CD4-positive, alpha-beta T cell treated with Interleukin-4 for 4 hours (primary cell): ENCODE measurements at places on chromosomes 6 and 20.
A peak's percentile ranks its signal among the peaks of the same experiment; 100 is the strongest.

GRCh38 chr20:8932192-8933165 is 136.4 kb upstream of the PLCB4 start:
- no peak for DNase-seq

DNA sequence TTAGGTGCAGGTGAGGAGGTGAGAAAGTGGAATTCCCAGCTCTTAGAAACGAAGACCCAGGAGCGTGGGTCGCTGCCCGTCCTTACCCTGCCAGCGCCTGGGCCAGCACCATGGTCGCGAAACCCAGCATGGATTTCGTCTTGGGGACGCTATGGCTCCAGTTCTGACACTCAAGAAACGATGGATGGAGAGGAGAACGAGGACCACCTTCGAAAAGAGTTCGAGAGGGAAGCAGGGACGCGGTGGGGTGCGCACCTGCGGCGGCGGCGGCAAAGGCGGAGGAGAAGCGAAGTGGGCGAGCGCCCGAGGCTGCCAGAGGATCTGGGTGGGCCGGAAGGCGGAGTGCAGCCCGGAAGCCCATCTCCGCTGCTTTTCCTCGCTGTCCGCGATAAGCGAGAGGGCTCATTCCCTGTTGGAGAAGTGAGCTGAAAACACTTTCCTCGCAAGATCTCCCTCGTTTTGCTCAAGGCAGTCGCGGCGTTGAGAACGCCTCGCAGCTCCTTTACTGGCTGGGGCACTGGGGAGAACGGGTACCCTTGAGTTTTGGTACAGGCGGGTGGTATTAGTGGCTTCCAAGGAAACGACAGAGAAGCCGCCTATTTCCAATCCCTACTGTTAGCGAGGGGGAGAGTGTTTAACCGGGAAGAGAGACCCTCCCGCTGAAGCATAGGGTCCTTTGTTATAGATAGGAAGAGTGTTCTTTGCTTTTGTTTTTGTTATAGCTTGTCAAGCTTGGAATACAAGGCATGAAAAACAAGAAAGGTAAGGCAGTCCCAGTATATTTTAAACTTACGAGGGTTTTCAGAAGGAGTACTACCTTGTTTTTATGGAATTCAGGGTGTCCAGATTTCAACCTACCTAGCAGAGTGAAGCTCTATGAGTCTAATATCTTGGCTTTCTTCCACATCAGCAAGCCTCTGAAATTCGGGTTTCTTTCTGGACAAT is 109.5 kb downstream of the TRIM27 start:
- DNase-seq: no peak

- DNase-seq: peak; percentile 18
Observed at GRCh38 chr20:23399568-23400241, 21.6 kb downstream of the NAPB start.

GRCh38 chr6:162099685-162100084 is 627.9 kb downstream of the PRKN start:
- DNase-seq: no peak

GRCh38 chr6:134517145-134517658 is 199.3 kb upstream of the SGK1 start:
- DNase-seq: no peak

DNA sequence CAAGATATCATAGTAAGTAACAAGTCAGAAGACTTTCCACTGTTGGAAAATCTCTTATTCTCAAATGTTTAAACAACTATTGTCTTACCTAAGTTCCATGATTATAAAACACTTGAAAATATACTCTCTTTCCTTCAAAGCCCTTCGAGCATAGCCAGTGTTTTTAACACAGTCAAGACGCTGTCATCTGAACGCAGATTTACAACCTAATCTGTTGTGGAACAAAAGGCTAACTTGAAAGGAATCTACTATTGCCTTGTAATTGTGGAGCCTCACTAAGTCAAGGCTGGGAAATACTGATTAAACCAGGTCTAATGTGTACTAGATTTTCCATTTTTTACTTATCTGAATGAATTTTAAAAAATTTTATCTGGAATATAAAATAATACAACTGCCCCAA is 205.8 kb downstream of the TRDN start:
- no peak for DNase-seq

DNA sequence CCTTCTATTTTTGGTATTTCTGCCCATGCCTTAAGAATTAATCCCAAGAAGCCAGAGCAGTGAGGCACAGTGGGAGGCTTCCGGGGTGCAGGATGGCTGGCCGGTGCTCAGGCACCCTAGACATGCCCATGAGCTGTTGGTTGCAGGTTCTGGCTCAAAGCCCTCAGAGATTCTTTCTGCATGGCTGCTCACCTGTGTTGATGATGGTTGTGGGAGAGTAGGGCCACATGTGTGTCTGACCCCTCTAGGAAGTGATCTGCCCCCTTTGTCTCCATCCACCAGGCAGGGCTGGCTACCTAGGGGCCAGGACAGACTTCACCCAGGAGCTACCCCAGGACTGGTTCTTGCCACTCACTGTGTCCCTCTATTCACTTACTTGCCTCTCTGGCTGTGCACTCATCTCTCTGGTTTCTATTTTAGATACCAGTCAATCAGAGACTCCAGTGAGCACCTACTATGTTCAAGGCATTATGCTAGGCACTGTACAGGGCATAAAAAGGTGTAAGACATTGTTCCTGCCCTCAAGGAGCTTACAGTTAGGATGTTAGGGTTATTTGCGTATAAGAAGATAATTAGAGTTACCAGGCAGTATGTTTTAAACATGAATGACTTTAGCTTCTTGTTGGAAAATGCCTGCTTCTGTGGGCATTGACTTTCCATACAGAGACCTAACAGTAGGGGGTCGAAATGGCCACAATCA is 16.8 kb downstream of the CD83 start:
- no peak for DNase-seq

GRCh38 chr6:25418454-25419052 is 139.4 kb downstream of the CARMIL1 start:
- no peak for DNase-seq

DNA sequence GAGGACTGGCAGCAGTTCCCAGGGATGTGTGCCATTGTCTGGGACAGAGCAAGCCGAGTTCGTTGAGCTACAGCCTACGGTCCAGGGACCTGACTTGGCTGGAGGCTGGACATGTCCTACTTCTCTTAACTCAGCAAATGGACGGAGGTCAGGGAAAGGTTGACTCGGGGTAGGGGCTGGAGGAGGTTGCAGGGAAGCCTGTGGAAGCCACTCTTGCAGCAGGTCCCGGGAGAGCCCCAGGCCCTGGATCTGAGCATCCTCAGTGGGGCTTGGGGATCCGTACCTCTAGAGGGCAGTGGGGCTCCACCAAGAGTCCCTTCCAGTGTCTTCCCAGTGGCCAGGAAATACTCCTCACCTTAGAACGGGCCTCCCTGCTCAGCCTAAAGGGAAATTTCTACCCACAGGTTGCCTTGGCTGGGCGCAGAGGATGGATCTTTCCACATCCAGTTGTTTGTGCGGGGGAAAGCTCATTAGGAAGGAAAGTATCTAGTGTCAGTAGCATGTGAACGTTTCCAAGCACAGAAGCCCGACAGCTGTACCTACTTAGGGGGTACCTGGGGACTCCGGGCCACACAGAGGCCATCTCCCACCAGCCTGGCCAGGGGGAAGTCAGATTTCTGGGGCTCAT is 170.2 kb downstream of the NFATC2 start:
- peak; percentile 53 for DNase-seq

GRCh38 chr20:18265441-18265840 is 22.9 kb upstream of the ZNF133 start:
- no peak for DNase-seq

GRCh38 chr20:2006452-2007361 is 12.8 kb upstream of the PDYN start:
- peak; percentile 12 for DNase-seq

DNA sequence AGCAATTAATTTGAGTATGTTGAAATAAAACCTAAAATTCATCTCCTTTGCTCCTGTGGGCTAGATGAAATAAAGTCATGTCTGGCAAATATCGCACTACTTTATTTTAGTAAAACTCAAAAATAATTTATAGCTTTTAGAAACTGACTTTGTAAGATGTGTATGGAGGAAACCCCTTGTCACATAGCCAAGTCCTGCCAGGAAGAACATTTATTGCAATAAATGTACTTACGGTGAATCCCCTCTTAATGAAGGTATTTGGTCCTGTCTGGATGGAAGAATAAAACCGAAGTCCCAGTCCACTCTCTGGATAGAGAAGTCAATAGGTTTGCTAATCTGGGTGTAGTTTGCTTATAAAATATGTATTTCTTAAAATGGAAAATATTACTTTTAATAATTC is 1226.8 kb upstream of the MAP3K7 start:
- no peak for DNase-seq

- DNase-seq: peak; percentile 98
Observed at GRCh38 chr6:37171970-37172812, 2.2 kb downstream of the PIM1 start.

DNA sequence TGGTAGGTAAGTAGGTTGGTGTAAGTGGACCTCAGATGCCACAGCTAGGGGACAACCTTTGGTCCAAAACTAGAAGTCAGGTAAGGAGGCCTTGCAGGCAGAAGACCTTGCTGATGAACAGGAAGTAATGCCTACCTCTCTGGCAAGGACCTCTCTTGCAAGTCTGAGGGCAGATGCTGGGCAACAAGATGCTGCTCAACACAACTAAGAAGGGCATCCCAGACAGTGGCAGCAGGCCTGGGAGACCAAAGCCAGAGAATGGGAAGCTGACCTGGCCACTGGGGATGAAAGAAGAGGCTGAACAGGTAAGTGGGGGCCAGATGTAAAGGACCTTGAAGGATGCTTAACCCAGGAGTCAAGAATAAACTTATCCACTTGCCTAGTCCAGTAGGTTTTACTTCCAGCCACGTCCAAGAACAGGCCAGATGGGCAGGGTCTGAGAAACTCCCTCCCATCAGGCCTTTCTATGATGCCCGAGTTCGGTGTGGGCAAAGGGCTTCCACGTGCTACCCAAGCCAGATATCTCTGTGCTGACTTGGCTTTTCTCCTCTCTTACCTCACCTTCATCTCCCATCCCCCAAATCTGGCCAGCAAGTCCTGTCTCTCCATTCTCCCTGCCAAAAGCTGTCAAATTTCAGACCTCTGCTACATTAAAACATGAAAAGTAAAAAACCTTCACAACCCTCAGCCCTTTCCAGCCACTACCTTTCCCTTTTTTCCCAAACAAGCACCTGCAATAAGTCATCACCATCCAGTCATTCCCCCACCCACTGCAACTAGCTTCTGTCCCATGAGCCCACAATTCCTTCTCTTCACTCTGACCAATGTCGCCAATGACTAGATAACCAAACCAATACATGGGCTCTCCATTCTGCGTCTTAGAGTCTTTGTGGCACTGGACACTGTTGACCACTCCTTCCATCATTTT is 11.5 kb upstream of the PLCG1 start:
- no peak for DNase-seq

DNA sequence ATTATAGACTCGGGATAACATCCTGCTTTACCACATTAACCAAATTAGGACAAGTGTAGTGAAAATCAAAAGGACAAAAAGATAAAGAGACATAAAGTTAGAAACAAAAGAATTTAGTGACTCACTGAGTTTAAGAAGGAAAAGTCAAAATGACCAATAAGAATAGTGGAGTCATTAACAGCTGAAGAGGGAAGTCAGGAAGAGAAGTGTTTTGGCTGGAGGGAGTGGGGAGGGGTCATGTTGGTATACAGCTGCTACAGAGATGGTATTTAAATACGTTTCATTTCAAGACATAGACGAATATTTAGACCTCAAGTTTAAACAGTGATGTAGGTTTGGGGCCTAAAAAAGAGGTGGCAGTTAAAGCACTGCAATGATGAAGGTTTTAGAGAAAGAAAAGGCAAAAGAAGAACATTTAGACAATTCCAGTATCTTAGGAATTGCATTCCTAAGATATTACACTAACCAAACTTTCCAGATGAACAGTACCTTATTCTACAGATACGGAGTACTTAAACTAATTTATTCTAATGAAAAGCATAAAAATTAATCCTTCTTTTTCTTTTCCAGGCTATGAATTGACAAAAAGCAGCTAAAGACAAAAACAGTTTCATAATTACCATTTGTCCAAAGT is 10.6 kb downstream of the FKBP5 start:
- DNase-seq: no peak

DNA sequence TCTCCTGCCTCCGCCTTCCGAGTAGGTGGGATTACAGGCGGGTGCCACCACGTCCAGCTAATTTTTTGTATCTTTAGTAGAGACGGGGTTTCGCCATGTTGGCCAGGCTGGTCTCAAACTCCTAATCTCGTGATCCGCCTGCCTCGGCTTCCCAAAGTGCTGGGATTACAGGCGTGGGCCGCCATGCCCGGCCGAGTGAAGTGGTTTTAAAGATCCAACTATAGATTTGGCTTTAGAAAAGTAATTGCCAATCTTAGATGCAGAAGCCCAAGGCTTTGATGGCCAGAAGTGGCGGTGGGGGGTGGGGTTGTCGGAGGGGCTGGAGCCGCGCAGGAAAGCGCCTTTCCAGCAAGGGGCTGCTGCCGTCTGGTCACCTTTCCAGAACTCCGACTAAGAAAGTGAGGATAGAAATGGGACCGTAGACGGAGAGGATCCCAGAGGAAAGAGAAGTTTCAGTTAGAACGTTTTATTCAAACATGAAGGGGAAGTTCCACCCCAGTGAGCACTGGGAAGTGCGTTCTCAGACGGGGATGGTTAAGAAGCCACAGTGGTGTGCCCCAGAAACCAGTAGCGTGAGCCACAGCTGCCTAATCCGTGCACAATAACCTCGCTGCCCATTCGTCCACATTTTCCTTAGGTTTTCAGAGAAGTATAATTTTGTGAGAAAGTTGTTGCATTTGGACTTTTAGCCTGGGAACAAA is 69.7 kb downstream of the DLL1 start:
- DNase-seq: no peak

DNA sequence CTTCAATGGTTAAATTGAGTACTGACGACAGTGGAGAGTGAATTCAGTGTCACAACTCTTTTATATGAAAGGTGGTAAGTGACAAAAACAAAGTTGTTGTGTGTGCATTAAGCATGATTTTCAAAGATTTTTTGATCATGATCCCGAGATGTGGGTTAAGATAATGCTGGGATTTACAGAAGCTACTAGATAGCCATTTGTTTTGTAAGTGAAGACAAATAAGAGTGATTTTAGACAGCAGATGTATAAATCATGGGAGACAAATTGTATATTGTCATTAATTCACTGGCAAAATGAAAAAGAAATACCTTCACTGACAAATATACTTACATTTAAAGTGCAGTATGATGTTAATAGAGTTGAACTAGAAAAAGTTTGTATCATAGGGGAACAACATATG is 6.1 kb downstream of the ADGRB3 start:
- DNase-seq: no peak

DNA sequence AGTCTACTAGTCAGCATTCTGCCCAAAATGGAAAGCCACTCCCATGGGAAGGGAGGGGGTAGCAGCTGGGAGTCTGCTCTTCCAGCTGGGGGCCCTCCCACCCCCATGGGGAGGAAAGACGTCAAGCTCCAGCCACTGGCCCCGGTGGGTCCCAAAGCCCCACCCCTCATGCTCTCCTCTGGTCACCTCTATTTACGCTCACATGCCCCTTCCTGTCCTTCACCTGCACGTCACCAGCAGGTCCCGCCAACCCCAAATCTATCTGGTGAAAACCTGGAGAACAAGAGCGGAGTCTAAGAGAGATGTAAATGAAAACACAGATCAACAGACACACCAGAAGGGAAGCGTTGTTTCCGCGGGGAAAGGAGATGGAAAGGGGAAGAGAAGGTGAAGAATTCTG is 30.0 kb upstream of the ZBP1 start:
- no peak for DNase-seq
